Effector memory CD8-positive, alpha-beta T cell (primary cell): ENCODE measurements at places on chromosomes 12 and 14.

DNA sequence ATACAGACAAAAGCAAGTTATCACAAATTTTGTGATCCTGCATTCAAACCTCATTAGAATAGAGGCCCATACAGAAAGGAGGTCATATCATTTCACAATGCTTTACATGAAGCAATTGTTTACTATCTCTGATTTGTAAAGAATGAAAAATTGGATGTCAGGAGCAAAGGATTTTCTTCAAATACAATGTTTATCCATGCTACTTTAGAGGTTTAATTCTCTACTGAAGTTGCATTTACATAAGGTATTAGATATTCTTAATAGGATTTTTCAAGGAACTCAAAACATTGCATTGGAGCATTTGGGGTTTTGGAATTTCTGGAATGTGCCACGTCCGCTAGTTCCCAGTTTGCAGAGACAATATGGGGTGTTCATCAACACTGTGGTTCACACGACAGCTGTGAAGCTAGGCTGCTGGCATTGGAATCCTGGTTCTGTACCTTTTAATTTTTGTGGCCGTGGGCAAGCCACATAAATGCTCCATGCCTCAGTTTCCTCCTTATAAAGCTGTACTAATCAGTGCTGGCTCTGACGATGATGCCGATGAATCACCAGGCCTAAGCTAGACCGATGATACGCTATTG, 174.8 kb downstream of the APAF1 start:
- no peak for DNase-seq

- DNase-seq, result peak; percentile 98
Observed at GRCh38 chr12:98644712-98645571, at the start of the genes APAF1 and IKBIP. Gene APAF1, plus strand, starts transcription at chr12:98645290. Its CDS starts 3,070 bp downstream, at chr12:98648360. Gene IKBIP, minus strand, starts transcription at chr12:98644788. Its CDS starts 87 bp downstream, at chr12:98644701.

- no peak for DNase-seq
Observed at GRCh38 chr14:72876710-72877063, 17.2 kb downstream of the DPF3 start.

DNA sequence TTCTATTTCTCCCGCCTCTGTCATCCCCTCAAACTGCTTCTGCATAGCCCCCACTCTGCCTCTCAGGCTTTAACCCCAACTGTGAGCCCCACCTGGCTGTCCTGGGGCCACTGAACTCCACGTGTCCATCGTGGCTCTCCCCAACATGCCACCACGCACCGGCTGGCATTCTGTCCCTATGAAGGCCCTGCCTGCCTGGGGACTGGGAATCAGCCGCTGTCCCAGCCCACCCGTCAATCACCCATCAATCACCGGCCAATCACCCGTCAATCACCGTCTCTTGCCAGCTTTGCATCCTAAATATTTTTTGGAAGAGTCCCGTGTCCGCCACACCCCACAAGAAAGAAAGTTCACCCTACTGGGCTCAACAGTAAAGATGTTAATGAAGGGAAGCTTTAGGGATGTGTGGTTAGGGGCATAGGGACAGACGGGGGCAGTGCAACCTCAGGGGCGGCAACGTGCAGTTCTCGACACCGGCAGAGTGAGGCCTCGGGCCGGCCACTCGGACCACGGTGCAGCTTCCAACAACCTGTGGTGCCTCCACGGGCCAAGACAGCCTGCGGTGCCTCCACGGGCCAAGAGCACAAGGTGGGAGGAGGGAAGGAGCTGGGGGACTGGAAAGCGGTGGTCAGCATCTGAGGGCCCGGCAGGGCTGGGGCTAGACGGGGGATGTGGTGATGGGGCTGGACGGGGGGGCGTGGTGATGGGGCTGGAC, 85.6 kb downstream of the GALNT9 start:
- DNase-seq, result no peak

- DNase-seq, result peak; percentile 46
Observed at GRCh38 chr12:57063991-57064685, 14.2 kb upstream of the MYO1A start.

DNA sequence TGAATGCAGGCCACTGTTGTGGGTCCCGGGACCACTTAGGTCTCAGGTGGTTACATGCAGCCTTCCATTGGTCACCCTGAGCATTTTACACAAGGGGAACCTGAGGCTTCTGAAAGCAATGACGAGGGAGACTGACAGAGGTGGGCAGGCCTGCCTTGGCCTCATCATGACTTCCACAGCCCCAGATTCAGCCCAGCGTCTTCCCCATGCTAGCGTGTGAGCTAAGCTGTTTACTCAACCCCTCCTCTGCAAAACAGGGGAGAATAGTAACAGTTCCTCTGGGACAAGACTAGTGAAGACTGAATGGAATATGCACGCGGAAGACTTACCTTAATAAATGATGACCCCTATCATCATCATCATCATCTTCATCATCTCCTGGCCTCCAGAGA, 46.8 kb downstream of the VWF start:
- DNase-seq, result no peak

GRCh38 chr12:111842556-111843396, 748 bp downstream of the MAPKAPK5 start:
- DNase-seq, result no peak

DNA sequence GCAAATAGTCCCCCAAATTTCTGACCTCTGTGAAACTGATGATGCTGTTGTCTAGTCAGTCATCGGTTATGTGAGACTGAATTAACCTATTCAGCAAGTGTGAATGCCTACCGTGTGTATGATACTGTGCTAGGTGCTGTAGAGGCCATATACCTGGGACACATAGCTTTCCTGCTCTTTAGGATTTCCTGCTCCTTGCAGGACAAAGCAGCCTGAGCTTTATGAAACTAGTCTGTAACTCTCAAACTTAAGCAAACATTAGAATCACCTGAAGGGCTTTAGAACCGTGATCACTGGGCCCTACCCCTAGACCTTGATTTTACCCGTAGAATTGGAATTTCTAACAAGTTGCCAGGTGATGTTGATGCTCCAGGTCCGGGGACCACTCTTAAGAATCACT, 6.9 kb downstream of the MARK3 start:
- no peak for DNase-seq

- no peak for DNase-seq
Observed at GRCh38 chr14:21987937-21988336, 314.3 kb upstream of the OR4E1 start.

- no peak for DNase-seq
Observed at GRCh38 chr14:100620255-100621100, 33.3 kb upstream of the BEGAIN start.

DNA sequence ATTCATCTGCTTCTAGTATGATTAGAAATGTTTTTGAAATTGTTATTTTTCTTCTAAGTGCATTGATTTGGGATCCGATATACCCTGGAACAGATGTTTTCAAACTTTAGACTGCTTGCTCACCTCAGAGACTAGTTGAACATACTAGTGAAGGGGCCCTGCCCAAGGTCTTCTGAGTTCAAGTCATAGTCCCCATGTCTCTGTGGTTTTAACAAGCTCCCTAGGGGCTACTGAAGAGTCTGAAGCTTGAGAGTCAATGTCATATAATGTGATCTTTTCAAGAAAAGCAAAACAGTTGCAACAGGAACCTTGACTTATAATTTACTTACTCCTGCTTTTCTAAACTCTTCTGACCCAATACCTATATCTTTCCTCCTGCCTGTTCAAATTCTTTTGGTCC, 7.5 kb upstream of the UBE2N start:
- DNase-seq, result no peak

- no peak for DNase-seq
Observed at GRCh38 chr14:81557146-81557545, 23.5 kb upstream of the SEL1L start.

DNA sequence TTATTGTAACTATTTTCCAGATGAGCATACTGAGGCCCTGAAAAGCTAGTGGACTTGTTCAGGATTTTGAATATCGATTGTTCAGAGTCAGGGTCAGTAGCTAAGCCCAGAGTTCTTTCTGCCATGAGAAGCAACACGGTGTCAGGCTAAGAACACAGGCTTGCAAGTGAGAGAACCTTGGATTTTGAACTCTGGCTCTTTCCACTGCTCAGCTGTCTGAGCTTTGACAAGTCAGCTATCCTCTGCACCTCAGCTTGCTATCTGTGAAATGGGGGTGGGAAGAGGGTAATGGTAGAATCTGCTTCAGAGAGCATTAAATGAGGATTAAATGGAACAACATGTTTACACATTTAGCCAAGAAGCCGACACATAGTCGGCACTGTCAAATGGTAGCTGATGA, 157.2 kb downstream of the SAMD4A start:
- no peak for DNase-seq

- DNase-seq, result no peak
Observed at GRCh38 chr12:15754233-15754632, 35.0 kb downstream of the EPS8 start.

DNA sequence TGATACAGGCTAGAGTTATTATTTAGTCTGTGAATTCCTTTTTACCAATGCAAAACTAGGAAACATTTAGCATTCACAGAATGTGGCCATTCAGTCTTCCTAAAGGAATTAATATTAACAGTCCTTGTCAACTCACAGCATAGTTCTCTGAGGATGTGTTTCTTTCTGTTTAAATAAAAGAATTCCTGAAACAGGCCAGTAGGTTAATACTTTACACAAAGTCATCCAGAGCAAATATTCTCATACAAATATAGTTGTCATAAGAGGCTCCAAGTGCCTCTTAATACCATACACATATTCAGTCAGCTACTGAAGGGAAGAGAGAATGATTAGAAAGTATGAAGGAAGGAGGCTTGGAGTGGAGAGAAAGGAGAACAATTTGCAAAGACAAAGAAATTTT, 120.1 kb downstream of the LMNTD1 start:
- DNase-seq, result no peak

DNA sequence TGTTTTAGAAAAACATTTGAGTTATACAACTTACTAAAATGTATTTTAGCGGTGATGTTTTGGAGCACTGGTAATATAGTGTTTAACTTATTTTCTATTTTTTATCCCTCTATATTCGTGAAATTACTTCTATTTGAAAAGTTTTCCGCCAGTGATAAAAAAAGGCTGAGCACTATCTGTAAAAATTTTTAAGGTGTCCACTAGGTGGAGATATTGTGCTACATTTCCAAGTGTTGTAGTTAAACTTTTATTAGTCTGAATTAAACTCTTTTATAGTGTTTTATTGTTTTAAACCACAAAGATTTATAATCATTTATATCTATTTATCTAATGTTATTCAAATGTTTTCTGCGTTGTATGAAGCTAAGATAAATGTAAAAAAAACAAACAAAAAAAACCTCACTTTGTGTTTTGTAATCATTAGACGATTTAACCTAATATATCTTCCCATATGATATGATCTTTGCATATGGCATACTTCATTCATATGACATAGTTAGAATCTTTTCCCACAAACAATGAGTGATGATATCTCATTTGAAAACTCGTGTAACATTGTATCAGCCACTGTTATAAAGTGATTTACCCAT, 11.8 kb downstream of the ALG10B start:
- DNase-seq, result no peak

GRCh38 chr12:80058586-80058985, 40.8 kb upstream of the OTOGL start:
- no peak for DNase-seq

GRCh38 chr12:111072299-111072698, 151.9 kb upstream of the MYL2 start:
- no peak for DNase-seq

DNA sequence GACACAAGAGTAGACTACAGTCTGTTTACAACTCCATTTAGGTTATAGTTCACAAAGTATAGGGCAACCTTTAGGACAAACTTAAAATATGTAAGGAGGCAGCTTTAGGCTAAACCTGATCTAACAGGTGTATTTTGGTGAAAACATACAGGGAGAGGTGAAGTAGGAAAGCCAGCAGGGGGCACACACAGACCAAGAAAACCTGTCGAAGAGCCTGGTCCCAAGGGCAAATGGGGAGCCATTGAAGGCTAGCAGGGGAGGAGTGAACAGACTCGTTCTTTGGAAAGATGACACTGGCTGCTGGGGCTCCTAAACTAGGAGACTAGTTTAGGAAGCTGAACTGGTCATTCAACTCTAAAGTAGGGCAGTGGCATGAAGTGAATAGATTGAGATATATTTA, 138.8 kb upstream of the WSCD2 start:
- peak; percentile 23 for DNase-seq

DNA sequence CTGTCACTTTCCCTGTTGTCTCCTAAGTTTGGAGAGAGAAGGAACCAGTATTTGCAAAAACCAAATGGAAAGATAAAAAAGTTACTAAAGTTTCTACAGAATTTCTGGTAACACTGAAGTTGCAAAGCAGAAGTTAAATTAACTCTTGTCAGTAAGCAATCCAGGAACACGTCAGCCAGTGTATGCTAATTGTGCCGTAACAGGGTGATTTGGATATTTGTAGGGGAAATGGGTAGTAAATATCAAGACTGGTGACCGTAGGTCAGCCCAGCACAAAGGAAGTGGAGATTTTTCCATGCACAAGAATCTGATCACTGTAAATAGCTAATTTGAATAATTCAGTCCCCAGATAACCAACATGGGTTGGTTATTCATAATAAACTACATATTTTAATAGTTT, 2.3 kb downstream of the CDKN1B start:
- DNase-seq, result no peak

DNA sequence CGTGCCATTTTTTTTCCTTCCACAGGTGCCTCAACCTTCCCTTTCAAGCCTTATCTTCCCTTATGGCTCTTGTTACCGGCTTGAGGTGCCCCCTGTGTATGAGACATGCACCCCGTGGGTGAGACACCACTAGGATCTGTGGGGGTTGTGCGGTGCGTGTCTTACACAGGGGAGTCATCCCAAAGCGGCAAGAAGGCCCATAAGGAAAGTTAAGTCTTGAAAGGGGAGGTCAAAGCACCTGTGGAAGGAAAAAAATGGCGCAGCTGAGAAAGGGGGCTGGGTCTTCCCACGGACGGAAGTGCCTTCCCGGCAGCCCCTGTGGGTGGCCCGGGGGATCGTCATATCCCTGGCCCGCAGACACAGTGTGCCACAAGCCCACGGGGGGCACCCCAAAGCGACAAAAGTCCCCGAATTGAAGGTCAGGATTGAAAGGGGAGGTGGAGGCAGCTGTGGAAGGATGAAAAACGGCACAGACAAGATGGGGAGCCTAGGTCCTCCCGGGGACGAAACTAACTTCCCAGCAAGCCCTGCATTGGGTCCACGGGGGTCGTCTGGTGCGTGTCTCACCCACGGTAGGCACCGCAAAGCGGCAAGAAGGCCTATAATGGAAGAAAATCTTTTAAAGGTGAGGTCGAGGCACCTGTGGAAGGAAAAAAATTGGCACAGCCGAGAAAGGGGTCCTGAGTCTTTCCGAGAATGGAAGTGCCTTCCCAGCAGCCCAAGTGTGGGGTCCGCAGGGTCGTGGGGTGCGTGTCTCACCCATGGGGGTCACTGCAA, 273.3 kb downstream of the ALG10 start:
- no peak for DNase-seq

- DNase-seq, result no peak
Observed at GRCh38 chr12:64611341-64612284, 1.3 kb downstream of the RASSF3 start.

- DNase-seq, result no peak
Observed at GRCh38 chr12:66683073-66683472, 4.2 kb upstream of the GRIP1 start.
